ENCODE measurements at places on chromosomes 11 and 22.

- DNase-seq = peak; percentile 76
These were observed 1.2 kb downstream of the DPAGT1 start for GRCh38 chr11:119100246-119100970.

GRCh38 chr11:126186025-126186698, 25.3 kb downstream of the RPUSD4 start:
- DNase-seq = no peak

GRCh38 chr11:995044-995751, 41.3 kb downstream of the MUC6 start:
- no peak for DNase-seq

DNA sequence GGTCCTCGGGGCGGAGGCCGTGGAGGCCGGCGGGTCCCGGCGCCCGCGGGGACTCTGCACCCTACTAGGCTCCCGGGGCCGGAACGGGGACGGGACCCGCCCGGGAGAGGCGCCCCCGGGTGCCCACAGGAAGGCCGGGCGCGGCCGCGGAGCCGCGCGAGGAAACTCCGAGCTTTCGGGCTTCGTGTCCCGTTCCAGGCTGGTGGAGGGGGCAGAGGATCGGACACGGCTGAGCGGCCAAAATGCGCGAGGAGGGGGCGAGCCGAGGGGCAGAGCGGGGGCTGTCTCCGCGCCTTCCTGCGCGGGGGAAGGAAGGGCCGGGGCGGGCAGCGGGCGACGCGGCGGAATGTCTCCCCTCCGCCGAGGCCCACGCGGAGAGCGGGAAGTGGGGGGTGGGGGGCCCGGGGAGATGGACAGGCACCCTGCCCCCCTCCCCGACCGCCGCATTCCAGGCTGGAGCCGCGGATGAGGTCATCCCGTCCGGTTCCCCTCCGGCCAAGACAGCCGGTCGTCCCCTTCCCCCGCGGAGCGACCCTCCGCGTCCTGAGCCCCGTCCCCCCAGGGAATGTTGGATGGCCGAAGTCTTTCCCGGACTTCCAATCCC, 430 bp downstream of the CDC42EP1 start:
- peak; percentile 27 for DNase-seq

GRCh38 chr11:88352139-88352538, 14.6 kb upstream of the CTSC start:
- DNase-seq = peak; percentile 59

DNA sequence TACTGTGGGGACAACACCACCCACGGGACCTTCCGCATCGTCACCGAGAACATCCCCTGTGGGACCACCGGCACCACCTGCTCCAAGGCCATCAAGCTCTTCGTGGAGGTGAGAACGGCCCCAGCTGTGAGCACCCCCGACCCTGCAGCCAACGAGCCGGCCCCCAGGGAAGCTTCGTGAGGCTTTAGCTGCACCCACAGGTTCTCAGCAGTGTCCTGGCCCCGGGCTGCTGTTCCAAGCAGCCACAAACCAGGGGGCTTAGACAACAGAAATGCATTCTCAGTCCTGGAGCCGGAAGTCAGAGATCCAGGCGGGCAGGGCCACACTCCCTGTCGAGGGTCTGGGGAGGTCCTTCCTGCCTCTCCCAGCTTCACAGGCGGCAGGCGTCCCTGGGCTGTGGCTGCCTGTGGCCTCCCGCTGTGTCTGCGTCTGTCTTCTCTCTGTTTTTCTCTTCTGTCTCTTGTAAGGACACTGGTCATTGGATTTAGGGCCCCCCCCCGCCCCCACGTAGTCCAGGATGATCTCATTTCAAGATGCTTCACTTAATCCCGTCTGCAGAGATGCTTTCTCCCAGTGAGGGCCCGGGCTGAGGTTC, 12.5 kb downstream of the MUC5B start:
- no peak for DNase-seq

DNA sequence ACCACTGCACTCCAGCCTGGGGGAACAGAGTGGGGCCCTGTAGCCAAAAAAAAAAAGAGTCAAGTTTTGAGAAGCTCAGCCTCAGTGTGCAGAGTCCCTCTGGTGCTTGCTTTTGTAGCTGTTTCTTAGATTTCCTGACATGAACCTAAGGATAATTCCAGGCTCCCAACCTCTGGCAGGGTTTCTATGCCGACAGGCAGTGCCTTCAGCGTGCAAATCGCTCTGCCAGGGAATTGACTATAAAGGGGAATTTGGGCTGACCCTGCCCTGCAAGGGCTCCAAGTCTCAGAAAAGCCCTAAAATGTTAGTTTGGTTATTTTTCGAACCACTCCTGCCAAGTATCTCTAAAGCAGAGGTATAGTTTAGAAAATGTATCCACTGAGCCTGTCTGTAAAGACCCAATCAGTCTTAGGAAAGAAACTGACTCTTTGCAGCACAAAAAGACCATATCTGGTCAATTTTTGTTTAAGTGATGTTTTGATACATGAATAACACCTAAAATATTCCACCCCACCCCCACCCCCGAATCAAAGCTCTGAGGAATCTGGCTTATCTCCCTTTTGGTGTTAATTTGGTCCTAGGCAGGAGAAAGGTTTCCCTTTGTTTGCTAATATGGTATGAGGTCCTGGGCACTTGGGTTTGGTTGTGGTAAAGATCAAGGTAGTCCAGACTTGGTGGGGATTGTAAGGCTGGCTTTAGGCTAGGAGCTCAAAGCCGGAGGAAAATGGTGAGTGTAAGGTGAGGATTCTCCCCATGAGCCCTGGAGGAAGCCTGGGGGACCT, 49.7 kb downstream of the ANO1 start:
- no peak for DNase-seq

GRCh38 chr22:44816141-44816540, 63.8 kb downstream of the ARHGAP8 start:
- DNase-seq = no peak

DNA sequence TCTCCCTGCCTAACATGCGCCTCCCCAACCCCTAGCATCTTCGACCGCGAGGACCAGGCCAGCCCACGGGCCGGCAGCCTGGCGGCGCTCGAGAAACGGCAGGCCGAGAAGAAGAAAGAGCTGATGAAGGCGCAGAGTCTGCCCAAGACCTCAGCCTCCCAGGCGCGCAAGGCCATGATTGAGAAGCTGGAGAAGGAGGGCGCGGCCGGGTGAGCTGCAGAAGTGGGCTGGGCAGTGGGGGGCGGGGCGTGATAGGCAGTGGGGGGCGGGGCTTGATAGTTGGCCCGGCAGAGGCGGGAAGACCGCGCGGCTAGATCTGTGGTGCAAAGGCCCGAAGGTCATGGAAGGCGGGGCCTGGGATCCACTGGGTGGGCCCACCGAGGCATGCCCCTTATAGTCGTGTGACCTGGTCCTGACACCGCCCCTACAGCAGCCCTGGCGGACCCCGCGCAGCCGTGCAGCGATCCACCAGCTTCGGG, 8.7 kb downstream of the SELENOM start:
- no peak for DNase-seq

DNA sequence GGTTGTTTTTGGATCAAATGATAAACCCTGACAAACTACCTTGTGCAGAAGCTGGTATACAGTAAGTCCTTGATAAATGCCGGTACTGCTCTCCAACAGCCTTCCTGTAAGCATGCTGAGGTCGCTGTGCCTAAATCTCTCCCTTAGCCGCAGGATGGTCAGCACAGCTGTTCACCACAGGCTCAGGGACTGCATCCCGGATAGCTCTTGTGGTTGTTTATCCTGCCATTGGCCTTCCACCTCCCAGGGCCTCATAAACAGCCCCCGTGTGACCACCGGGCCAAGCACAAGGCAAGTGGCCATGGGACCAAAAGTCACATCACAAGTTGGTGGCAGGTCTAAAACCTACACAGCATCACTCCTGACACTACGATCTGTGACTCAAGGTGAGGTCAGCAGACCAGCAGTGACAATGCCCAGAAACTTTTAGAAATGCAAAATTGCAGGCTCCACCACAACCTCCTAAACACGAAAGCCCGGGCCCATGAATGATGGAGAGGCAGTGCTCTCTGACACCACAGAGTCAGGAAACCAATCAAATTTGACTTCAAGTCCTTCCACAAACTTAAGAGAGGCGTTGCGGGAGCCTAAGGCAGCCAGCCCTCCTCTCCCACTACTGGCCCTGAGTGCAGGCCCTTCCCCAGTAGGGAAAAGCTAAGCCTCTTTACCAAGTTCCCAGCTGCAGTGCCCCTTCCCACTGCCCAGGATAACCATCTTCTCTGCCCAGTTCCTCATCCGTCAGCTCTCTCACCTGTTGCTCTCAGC, 3.9 kb downstream of the SPATA19 start:
- DNase-seq = no peak

DNA sequence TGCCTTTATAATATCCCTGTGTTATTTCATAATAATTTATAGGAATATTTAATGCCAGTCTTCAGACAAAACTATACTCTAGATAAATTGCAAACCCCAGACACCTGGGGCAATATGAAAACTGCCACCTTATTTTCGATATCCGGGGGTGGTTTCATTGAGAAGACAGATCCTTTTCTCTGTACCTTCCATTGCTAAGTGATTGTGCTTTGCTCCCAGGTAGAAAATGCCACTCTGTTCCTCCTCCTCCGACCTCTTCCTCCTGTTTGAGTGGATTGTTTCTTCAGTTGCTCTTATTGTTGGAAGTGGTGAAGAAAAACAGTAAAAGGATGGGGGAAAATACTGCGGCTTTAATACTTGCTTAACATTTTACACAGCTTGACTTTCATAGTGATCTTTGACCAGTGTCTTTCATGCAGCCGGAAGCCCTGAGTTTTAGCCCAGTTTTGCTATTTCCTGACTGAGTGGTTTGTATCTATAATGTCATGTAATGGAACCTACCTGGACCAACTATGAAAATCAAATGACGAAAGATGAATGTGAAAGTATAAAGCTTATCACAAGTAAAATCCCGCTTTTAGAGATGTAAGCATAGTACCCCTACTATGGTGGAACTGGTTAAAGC, 5.6 kb upstream of the GRIK4 start:
- DNase-seq = no peak

DNA sequence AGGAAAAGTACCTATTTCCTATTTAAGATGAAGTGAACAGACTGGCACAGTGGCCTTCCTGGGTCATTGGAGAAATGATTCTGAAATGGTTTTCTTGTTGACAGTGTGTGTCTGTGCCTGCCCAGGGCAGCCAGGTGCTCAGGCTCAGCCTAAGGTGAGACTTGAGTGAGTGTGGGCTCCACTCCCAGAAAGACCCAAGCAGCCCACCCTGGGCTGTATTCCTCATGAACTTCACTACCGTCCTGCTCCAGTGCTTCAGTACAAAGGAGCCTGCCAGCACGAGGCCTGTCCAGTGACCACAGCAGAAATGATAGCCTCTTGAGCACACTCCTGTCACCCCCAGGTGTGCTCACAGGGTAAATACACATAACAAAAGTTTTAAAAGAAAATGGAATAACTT, 49.5 kb downstream of the GAB4 start:
- no peak for DNase-seq

DNA sequence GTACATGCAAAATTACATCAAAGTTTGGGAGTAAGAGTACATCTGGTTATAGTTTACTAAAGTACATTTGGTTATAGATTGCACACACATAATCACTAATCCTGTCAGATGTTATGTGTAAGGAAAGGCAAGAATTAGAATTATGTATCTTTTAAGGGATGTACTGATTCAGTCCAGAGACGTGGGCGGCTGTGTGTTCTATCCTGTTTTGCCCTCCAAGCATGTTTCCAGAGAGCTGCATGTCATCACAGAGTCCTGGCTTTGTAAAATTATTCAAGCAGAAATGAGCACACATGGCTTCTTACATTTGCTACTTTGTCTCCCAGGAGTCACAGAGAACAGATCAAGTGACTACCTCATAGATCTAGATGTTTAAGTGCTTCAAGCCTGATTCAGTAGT, 33.2 kb upstream of the CEP126 start:
- DNase-seq = no peak

- DNase-seq = peak; percentile 6
These were observed 55.2 kb upstream of the TOP3B start for GRCh38 chr22:22037740-22038139.

- no peak for DNase-seq
These were observed 53.6 kb upstream of the PPARA start for GRCh38 chr22:46096706-46097230.

GRCh38 chr11:125084057-125084416, 20.9 kb downstream of the SLC37A2 start:
- no peak for DNase-seq

GRCh38 chr11:111352231-111352746, 26.8 kb downstream of the POU2AF1 start:
- no peak for DNase-seq

GRCh38 chr11:8426076-8426475, 162.4 kb upstream of the LMO1 start:
- DNase-seq = no peak

- DNase-seq = no peak
These were observed 13.2 kb upstream of the PPM1F start for GRCh38 chr22:21965762-21966288.

DNA sequence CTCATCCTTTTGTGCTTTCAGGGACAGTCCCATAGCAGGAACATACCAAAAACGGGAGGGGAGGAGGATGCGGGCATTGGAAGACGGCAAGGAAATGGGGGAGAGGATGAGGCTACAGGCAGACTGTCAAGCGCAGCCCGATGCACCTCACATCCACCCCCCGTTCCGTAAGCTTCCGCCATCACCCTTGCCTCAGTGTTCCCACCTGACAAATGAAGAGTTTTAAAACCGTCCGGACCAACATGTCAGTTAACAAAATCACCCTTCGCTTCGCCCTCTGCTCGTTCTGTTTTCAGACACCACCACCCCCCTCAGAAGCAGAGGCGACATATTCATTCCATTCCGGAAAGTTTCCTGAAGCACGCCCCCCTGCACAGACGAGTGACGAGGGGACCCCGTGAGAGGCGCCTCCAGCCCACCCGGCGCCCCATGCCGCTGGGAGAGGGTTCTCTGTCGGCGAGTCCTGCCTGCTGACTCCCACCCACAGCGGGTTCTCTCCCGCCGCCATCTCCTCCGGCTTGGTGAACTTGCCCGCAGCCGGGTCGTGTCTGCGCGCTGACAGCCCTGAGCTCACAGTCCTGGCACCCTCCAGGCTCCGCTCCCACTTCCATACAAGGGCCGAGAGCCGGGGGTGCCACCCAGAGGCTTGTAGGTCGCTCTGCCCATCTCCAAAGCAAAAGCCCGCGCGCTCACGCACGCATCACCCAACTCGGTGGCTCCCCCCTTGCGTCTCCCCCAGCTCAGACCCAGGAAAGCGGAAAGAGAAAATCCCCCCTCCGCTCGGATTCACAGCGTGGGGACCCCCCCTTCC, 1.5 kb downstream of the IGSF9B start:
- DNase-seq = no peak

GRCh38 chr11:61958590-61958989, 8.4 kb downstream of the BEST1 start:
- no peak for DNase-seq
